ENCODE measurements at places on chromosomes 12 and 14. TPM values are rescaled to one million over a fixed set of nuclear protein-coding genes. Genes with fewer than 3 reads are reported as not detected.

GRCh38 chr14:34722723-34723545, 8.5 kb upstream of the CFL2 start:
- DNase-seq = no peak

KCNC2 gene
- 0.79 TPM for polyA plus RNA-seq

GRCh38 chr12:3090240-3091037, 13.3 kb downstream of the TSPAN9 start:
- DNase-seq = no peak

- no peak for DNase-seq
Measured at GRCh38 chr12:11875414-11875935, 195.3 kb upstream of the BCL2L14 start.

SLC17A8 gene
- polyA plus RNA-seq = 0.32 TPM

GRCh38 chr14:53890611-53891101, 66.0 kb downstream of the BMP4 start:
- no peak for DNase-seq

DNA sequence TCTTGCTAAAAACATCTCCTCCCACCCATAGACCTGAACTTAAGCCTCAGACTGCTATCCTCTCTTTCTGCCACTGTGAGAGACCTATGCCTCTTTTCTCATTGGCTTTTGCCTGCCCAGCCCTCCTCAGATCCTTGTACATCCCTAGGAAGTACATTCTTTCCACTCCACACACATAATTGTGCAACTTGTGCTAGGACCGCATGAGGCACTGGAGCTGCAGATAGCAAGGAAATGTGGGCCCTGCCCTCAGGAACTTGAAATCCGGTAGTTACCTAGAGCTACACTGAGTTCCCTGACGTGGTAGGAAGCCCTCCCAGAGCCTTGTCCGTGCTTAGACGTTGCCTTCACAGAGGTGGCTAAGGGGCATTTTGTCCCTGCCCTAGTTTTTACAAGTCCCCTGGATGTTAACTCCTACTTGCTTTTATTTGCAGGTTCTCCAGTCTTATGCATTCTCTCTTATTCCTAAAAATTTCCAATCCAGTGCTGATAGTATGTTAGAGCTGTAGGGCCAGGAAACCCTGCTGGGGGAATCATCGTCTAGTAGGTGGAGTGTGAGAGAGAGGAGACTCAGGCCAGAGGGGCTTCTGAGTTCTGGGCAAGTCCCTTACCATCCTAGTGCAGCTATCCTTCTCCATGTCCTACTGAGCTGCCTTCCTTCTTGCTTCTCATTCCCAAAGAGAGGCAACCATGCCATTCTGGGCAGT, 41.3 kb downstream of the NTF3 start:
- no peak for DNase-seq

GRCh38 chr14:91867316-91867988, at the start of gene TC2N:
Gene TC2N (minus strand): TSS chr14:91867536. CDS start chr14:91813769, 53,767 bp downstream.
- no peak for DNase-seq

DNA sequence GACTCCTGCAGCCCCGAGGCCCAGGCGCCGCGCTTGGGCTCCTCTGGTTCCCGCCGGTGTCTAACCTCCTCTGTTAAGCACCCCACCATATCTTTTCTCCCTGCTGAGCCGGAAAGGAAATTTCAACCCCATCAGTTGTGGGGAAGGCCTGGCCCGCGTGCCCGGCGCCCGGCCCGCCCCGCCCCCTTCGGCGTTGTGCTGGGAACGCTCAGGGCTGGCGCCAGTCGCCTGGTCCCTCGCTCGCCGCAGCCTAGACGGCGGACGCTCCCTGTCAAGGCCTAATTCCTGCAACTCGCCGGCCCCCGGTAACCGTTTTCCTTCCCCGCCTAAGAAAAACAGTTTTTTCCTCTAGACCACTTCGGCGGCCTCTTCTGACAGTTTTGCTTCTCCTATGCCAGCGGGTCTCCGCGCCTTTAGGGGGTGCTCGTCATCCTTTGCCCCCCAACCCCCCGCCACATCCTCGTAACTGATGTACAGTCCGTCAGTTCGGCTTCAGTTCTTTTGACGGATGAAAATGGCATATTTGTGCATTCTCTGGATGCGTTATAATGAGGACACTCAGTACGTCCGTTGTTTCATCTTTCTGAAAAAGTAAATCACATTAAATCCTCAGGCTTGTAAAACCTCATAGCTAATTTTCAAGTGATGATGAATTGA, 506 bp upstream of the NAP1L1 start:
- DNase-seq = peak; percentile 19

DNA sequence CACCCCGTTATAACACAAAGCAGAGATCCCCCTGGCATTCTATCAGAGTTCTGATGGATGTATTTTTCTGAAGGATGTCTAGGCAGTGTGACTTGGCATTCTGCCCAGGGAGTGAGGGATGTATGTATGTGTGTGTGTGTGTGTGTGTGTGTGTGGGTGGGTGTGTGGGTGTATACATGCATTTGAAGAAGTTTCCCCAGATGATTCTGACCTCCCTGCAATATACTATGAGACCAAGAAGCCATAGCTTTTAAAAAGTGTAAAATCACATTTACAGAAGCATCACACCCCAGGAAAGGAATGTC, 59.7 kb upstream of the NAP1L1 start:
- DNase-seq = no peak

DNA sequence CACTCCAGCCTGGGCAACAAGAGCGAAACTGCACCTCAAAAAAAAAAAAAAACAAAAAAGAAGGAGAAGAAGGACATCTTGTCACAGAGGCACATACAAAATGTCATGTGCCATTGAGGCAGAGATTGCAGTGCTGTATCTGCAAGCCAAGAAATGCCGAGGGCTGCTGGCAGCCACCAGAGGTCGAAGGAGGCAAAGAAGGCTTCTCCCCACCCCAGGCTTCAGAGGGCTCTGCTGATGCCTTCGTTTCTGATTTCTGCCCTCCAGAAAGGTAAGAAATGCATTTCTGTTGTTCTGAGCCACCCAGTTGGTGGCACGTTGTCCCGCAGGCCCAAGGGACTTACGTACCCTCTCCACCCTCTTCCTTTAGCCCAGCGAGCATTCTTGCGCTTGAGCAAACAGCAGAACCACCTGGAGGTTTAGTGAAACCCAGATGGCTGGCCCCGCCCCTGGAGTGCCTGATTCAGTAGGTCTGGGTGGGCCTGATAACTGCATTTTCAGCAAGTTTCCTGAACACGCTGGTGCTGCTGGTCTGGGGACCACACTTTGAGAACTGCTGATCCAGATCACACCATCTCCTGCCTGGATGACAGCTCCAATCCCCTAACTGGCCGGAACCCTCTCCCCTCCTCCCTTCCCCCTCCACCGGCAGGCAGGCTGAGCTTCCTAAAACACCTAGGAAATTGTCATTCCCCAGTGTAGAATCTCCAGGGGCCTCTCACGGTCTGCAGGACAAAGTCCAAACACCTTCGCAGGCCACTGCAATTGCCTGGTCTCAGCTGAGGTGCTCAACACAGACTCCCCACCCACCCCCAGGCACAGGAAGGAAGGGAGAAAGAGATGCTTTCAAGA, 21.1 kb upstream of the SCARB1 start:
- no peak for DNase-seq

DNA sequence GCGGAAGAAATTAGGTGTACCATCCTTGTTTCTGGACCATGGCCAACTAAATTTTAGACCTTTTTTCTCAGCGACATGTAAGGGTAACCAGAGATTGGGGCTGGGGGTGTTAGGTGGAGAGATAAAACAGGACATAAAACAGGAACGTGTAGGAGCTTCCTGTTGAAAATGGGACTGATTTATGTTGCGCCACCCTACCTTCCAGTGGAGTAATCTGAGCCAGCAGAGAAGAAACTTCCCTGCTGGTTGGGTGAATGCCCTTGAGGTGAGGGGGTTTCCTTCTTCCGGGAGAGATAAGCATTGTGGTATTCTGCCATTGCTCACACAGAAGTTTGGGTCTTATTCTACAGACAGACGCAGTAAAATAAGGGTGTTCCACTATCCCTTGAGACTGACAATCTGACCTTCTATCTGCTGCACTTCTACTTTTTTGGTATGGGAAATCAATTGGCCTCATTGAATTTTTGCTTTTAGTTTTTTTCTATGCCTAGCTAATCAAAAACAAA, 417.6 kb downstream of the PCNX1 start:
- DNase-seq = peak; percentile 25

DNA sequence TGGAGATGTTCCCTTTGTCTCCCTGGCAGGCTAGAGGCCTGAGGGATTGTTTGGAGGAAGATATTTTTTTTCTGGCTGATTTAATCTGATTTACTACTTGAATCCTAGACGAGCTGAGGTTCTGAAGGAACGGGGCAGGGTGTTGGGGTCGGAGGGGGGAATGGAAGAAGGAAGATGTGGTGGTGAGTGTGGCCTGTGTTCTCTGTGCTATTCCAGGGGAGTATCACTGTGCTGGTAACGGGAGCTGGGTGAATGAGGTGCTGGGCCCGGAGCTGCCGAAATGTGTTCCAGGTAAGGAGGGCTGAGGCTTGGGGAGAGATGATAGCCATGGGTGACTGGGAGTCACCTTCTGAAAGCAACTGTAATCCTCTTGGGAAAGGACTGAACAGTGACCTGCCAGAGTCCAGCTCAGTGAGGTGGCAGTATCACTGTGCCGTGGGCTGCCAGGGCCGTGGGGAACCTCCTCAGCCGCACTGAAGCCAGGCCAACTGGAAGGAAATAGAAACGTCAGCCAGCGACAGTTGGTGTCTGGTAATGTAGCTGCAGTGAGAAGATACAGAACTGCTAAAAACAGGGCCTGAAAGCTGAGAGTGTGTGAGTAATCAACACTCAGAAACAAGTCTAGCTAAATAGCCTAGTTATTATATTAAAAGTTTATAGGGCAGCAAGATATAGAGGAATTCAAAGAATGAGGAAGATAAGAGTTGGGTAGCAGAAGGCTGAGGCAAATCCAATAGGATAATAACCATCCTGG, 7.9 kb downstream of the C1S start:
- no peak for DNase-seq

GPR84 gene
- polyA plus RNA-seq = 0.24 TPM

DNA sequence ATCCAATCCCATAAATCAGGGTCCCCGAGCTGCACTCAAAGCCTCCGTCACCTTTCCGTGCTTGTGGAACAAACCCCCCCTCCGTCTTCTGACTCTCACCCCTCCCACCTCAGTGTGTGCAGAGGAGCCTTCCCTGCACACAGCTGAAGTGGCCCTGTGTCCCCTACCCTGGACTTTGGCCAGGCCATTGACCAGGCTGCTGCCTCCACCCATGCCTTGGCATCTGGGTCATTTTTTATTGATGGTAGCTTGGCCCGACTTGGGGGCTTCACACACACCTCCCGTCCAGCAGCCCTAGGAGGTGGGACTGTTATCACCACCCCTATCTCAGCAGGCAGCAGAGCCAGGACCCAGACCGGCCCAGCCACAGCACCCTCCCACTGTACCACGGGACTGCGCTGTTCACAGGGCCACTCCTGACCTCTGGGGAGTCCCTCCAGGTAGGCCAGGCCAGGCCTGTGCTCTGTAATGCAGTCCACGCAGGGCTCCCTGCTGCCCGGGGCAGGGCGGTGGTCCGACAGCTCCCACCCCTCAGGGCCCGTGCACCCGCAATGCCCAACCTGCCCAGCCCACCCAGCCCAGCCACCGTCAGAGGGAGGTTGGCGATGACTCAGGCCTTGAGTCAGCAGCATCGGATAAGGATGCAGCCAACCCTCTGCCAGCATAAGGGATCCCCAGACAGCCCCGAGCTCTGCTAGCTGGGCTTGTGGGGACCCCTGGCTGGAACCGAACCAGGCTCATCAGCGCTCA, 9.2 kb upstream of the INF2 start:
- no peak for DNase-seq

DNA sequence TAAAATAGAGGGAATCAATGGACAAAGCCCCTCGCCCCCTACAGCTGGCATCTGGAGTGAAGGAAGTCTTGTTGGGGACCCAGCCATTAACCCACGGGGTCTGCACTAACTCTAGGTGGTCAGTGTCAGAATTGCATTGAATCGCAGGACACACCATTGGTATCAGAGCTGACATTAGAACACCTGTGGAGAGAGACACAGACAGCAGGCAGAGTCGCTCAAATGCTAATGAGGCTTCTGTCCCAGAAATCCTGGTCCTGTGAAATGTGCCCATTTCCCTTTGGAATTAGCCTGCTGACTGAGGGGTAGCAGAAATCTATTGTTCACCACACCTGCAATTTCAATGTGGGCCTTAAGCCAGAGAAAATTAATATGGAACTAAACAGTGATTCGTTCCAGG, 33.0 kb downstream of the TMEM132D start:
- DNase-seq = no peak

- no peak for DNase-seq
Measured at GRCh38 chr14:51805541-51805940, 54.9 kb upstream of the GNG2 start.

GRCh38 chr14:86035882-86036281, 505.9 kb downstream of the FLRT2 start:
- DNase-seq = no peak

KERA gene
- not detected for polyA plus RNA-seq
